Stimulated activated CD4-positive, alpha-beta T cell treated with anti-CD3 and anti-CD28 coated beads, Interleukin-2, amount 100 ng/mL, for 24 hours (primary cell): ENCODE measurements at places on chromosomes 13 and 19.

DNA sequence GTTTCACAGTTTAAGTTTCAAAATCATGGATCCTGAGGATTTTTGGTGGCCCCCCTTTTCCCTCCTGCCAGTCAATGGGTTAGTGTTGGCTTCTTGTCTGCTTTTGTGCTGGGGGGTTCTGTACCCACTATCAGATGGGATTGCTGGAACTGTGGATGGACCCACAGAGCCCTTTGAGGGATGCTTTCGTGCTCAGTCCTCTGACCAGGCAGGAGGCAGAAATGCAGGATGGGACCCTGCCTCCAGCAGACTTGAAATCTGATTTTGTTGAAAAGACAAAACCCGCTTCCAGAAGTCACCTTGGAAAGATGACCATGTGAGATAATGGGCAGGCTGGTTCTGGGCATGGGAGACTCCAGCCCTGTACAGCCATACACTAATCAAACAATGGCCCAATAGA is 408.9 kb downstream of the ZNF536 start:
- no peak for DNase-seq

- DNase-seq: no peak
Measured at GRCh38 chr13:25575562-25575961, 203.8 kb downstream of the ATP8A2 start.

GRCh38 chr13:101515504-101515903 is 63.0 kb downstream of the ITGBL1 start:
- DNase-seq: no peak

GRCh38 chr13:37690361-37690760 is 91.8 kb upstream of the POSTN start:
- no peak for DNase-seq

DNA sequence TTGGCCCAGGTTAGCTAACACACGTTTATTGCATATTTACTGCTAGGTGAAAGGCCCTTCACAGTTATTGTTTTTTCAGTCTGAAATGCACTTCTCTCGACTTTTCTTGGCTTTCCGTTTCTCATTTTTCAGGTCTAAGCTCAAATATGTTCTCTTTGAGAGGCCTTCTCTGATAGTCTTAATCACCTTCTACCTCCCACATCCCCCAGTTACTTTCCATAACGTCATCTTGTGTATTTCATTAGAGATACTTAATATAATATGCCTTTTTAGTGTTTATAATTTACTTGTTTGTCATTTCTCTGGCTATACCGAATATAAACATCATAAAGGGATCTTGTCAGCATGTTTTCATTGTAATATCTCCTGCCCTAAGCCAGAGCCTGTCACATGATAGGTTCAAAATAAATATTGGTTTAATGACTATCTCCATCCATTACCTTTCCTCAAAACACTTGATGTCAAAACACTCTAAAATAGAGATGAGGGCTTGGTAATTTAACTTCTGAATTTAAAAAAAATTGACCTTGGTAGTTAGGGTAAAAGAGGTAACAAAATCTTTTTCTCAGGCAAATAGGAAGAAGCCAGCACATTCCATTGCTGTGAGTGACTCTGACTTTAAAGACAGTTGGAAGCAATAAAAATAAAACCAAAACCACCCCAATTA is 168.6 kb upstream of the RFC3 start:
- no peak for DNase-seq

GRCh38 chr13:97892717-97893116 is 60.8 kb upstream of the IPO5 start:
- no peak for DNase-seq

GRCh38 chr13:74017301-74018061 is 116.7 kb downstream of the KLF12 start:
- DNase-seq: no peak

DNA sequence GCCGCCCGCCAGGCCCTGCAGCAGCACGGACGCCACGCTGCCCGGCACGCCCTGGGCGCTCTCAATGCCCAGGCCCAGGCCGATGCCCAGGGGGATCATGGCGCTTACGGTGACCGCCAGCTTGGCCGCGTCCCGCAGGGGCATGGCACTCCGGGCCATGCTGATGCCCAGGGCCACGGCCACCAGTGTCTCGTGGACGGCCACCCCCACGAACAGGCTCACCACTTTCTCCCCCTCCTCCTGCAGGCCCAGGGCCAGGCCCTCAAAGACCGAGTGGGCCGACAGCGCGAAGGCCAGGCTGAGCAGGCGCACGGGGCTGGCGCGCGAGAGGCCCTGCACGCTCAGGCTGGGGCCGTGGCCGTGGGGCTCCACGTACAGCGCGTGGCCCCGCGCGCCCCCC is 6.9 kb downstream of the SLC39A3 start:
- DNase-seq: no peak

DNA sequence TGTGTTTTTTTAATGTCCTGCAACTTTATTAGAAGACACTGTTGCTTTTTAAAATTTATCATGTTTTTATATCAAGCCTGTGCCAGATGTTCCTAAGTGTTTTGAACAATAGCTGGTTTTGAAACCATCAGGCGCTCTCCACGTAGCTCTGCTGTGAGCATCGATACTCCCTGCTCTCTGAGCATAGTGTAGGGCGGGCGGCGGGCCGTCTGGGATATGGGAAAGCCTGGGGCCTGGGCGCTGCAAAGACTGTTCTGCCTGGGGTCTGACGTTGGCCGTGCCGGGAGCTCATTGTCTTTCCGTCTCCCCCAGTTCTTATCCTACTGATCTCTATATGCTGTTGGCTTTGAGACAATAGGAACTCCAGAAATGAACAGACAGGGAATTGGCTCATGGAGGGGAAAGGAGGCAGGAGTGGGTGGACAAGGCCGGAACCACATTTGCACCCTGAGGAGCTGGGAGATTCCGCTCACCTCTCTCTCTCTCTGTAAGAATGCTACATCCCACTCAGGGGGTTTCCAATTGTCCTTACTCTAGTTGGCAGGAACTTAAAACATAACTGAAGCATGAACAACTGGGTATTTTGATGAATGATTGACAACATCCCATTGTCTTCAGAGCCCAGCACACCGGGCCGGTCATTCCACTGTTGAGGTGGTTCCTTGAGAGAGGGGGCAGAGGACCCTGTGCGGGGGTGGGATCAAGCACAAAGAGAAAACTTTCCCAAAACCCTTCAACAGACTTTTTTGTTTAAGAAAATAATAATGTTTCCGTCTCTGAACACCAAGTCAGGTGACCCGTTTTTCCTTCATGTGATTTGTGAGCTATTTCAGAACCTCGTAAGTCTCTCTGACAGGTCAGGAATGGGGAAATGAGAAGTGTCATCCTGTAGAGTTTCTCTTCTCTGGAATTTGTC is 64.7 kb downstream of the COL4A2 start:
- no peak for DNase-seq

DNA sequence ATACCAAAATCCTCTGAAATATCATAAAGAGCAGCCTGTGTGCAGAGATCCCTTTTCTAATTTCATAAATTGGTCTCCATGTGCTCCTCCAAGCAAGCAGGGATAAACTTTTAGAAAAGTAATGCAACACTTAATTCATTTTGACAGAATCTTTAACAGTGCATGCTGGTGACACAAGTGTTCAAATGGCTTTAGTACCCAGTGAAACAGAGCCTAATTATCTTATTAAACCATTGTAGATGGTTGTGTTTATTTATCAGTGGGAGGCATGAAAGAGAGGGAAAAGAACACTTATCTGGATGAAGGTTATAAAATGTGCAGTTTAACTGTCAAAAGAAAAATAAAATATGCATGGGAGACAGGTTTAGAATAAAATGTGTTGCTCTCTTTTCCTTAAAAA is 945.0 kb upstream of the PCDH20 start:
- no peak for DNase-seq

- no peak for DNase-seq
Measured at GRCh38 chr19:10587022-10587838, at the start of gene AP1M2. Gene AP1M2, minus strand, starts transcription at chr19:10587312. Its CDS starts 81 bp downstream, at chr19:10587231.

GRCh38 chr13:102536695-102537485 is 59.9 kb upstream of the TPP2 start:
- DNase-seq: no peak

DNA sequence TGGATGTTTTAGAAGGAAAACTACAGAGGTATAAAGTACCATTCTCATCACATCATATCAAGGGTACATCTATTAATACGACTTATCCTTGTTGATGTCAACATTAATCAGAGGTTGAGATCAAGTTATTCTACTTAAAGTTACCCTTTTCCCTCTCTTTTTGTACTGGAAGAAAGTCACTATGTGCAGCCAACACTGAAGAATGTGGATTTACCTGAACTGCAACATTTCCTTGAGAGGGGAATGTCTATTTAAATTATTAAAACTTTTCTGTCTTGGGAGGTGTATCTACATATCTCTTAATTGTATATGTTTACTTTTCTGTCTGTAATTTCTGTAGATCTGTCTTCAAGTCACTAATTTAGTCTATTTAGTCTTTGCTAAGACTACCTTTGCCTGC is 2.5 kb upstream of the FBXL3 start:
- no peak for DNase-seq

GRCh38 chr19:36401475-36401874 is 17.0 kb downstream of the ZFP82 start:
- DNase-seq: no peak

GRCh38 chr13:51740698-51741097 is 63.3 kb downstream of the DHRS12 start:
- DNase-seq: no peak

DNA sequence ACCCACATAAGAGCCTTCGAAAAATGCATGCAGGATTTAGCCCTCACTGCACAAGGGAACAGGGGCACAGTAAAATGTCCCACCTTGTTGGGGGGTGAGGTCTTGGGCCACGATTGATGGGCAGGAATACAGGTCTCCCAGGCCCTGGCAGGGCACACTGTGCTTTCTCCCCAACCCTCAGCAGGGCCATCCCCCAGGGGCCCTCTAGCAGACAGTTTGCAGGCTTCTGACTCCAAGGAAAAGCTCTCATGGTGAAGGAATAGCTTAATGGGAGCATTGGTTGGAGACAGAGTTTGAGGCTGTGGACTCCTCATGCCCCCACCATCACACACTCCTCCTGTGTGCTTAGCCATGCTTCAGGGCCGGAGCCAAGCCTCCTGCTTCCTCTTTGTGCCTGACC is 484.6 kb downstream of the ZNF536 start:
- no peak for DNase-seq

GRCh38 chr13:112054616-112055015 is 12.3 kb upstream of the SOX1 start:
- no peak for DNase-seq

GRCh38 chr19:47514151-47514868 is 553 bp downstream of the NAPA start:
- no peak for DNase-seq

- DNase-seq: no peak
Measured at GRCh38 chr13:110017379-110017778, 231.0 kb upstream of the IRS2 start.

DNA sequence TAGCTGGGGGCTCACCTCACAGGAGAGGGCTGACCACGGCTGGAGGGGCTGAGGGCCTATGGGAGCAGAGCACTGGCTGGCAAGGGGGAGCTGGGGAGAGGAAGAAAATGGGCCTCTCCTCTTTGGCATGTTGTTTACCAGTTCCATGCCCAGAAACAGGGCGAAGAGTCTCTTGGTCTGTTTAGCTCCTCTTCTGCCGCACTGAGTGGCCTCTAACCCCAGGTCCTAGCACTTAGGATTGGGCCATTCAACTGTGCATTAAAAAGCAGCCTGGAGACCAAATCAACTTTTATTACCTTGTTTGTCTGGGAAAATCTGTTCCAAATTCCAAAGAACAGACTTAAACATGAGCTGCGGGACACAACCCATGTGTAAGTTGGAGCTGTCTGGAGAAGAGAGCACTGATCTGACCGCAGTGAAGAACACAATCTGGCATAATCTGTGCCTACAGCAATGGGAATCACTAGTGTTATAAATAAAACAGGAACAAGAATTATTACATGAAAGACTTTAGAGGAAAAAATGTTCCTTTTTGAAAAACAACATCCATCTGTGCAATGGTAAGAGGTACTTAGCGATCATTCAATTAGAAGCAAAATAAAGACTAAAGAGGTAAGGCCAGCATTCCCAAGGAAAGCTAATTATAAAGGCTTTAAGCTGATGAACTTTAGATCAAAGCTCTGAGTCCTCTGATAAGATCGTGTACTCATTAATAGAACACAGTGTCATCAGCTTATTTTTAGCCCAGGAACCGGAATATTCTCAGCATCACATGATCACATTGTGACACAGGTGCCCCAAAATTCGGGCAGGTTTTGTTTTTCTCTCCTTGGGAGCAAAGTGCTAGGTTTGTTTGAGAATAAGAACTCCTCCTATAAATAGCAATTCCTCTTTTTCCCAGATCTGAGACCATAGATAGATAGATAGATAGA is 243.2 kb downstream of the COL4A1 start:
- DNase-seq: no peak

DNA sequence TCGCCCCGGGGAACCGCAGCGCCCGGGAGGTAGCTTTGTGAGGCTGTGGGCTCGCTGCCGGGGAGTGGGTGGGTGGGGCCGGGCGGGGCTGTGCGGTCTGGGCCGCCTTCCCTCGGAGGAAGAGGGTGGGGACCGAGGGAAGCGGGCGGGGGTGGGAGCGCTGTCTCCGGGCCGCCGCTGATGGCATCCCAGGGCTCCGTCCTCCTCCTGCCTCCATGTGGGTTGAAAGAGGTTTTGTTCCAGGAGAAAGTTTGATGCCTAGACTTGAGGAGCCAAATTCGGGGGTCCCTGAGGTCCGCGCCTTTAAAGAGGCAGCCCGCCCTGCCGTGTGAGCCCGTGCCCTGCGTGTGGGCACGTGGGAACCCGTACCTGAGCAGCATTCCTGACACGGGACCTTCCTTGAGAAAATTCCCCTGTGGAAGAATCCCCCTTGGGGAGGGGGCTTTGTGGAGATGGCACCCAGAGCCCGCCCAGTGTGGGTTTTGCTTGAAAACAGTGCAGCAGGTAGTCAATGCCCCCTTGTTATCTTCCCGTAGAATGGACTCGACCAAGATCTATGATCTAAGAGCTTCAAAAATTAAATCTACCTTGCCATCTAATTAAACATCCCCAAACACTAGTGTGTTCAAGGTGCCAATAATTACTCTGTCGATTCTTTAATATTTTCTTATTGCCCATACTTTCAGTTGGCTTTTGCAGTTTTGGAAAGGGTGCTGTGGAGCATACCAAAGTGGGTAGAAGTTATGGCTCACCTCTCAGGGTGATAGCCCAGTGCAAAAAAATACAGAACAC is 107.8 kb downstream of the RXFP2 start:
- no peak for DNase-seq

DNA sequence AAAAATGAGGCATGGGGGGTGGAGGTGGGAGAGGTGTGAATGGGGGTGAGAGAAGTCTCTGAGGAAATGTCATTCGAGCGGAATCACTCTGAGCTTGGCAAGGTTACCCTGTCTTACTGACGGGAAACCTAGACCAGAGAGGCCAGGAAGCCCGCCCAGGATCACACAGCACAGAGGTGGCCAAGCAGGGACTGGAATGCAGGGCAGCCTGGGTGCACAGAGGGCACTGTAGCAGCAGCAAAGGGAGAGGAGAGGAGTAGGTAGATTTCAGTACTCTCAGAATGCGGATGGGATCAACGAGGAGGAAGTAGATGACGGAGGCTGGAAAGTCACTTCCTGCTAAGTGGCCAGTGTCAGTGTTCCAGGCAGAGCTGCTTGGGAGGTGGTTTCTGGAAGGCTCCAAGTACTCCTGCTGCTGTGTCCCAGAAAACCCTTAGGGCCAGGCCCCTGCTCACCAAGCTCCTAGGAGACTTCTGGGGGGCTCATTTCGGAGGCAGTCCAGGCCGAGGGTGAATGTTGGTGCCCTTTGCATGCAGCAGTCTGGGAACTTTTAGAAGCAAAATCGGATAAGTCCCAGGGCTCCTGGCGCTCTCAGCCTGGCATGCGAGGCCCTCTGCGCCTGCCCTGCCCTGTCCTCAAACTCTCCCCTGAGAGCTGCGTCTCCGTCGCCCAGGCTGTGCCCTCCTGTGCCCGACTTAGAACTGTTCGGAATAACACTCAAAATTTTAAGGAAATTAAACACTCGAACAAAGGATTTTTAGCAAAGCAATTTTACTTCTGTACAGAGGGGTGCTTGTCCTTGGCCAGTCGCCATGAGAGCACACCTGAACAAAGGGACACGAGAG is 33.5 kb downstream of the DNM2 start:
- no peak for DNase-seq
